ENCODE measurements at places on chromosomes 7 and 10. TPM values are rescaled to one million over a fixed set of nuclear protein-coding genes. Genes with fewer than 3 reads are reported as not detected.

The NKX2-3 gene
- not detected for total RNA-seq

The CDHR3 gene
- total RNA-seq: 5.4 TPM

The FRMD4A gene
- total RNA-seq: 11.1 TPM

The COL26A1 gene
- total RNA-seq: 0.62 TPM

The PLEKHS1 gene
- not detected for total RNA-seq

The NUTM2A gene
- total RNA-seq: 0.05 TPM

The CALHM3 gene
- 0.31 TPM for total RNA-seq

The ZCCHC24 gene
- 4.0 TPM for total RNA-seq

Data from A549 treated with ZK216348 at 1 μM for 4 hours (cell line).